ENCODE measurements at places on chromosomes 12 and 14.

- DNase-seq = no peak
Measured at GRCh38 chr12:126434412-126434985, 1369.3 kb downstream of the AACS start.

GRCh38 chr12:66359300-66359699 is 57.0 kb downstream of the HELB start:
- DNase-seq = no peak

- no peak for DNase-seq
Measured at GRCh38 chr12:80373666-80374065, 70.4 kb upstream of the PTPRQ start.

- no peak for DNase-seq
Measured at GRCh38 chr14:33810308-33810707, 140.6 kb downstream of the EGLN3 start.

DNA sequence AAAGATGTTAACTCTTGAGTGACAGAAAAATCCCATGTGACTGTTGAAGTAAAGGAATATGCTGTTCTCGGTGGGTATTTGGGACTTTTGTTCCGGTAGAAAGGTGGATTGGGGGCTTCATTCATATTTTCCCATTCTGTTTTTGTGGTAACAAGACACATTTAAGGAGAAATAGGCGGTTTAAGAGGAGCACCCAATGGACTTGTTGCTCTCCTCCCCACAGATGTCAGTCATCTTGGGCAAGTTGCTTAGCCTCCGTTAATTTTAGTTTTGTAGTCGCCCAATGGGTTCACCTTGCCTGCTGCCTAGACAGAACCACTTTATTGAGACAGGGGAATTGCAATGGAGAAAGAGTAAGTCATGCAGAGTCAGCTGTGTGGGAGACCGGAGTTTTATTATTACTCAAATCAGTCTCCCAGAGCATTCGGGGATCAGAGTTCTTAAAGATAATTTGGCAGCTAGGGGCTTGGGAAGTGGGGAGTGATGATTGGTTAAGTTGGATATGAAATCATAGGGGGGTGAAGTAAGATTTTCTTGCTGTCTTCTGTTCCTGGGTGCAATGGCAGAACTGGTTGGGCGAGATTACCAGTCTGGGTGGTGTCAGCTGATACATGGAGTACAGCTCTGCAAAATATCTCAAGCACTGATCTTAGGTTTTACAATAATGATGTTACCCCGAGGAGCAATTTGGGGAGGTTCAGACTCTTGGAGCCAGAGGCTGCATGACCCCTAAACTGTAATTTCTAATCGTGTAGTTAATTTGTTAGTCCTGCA is 50.3 kb downstream of the SLC38A1 start:
- DNase-seq = no peak

- DNase-seq = no peak
Measured at GRCh38 chr12:96368233-96368632, 32.0 kb downstream of the CDK17 start.

DNA sequence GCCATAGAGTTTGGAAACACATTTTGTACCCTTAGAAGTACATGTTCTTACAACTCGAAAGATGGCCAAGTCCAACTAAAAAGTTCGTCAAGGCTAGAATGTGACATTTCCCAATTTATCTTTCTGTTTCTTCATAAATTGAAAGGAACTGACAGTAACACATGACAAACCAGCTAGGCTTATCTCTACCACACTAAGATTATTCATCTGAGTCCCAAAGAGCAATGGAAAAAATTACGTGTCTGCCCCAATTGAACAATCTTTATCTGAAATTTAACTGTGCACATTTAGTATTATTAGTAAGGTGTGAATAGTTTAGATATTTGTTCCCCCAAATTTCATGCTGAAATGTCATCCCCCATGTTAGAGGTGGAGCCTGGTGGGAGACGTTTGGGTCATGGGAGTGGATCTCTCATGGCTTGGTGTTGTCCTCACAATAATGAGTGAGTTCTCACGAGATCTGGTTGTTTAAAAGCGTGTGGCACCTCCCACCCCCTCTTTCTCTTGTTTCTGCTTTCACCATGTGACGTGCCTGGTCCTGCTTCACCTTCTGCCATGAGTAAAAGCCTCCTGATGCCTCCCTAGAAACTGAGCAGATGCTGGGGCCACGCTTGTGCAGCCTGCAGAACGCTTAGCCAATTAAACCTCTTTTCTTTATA is 13.3 kb downstream of the CPM start:
- DNase-seq = no peak

GRCh38 chr12:27672051-27672450 is 24.2 kb upstream of the REP15 start:
- no peak for DNase-seq

DNA sequence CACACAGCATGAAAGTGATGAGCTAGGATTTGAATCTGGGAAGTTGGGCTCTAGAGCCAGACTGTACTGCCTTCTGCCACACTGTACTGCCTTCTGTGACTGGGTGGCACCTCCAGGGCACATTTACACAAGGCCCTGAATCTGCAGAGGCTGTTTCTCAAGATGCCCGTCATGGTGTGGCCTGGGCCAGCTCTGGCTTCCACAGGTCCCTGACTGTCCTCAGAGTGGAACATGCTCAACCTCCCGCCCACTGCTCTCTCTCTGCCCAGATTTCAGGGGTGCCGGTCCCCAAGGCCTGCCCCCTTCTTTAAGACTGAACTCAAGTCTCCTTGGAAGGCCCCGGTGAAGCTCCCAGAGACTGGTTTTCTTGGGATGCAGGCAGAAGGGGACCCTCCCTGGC is 50.2 kb downstream of the C14orf132 start:
- no peak for DNase-seq

GRCh38 chr14:91036741-91037469 is 23.5 kb downstream of the RPS6KA5 start:
- no peak for DNase-seq

DNA sequence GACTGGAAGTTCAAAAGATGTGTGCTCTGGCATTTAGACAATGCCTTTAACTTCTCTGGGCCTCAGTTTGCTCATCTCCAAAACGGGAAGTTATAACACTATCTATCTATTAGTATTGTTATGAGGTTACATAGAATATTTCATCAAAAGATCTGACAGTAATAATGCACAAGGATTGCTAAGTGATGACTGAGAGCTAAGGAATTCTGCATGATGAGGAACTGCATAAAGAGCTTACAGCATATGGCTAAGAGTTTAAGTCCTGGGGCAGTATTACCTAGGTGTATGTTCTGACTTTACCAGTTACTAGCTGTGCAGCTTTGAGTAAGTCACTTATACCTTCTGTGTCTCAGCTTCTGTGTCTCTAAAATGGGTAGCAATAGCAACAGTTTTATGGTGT is 160.1 kb upstream of the TMPO start:
- peak; percentile 33 for DNase-seq

DNA sequence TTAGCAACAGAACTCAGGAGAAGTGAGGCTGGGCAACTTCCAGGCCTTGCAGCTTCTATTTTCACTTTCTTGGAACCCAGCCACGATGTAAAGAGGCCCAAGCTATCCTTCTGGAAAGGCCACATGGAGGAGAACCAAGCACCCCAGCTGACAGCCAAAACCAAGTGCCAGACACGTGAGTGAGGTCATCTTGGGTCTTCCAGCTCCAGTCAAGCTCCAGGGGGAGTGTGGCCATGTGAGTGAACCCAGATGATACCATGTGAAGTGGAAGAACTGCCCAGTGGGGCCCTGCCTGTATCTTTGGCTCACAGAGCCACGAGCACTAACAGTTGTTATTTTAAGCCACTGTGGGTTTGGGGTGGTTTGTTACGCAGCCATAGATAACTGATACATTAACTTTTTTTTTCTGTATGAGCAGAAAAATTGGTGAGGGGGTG is 126.8 kb upstream of the MAP1LC3B2 start:
- no peak for DNase-seq

GRCh38 chr12:53560912-53561589 is 53.8 kb upstream of the NPFF start:
- DNase-seq = no peak

DNA sequence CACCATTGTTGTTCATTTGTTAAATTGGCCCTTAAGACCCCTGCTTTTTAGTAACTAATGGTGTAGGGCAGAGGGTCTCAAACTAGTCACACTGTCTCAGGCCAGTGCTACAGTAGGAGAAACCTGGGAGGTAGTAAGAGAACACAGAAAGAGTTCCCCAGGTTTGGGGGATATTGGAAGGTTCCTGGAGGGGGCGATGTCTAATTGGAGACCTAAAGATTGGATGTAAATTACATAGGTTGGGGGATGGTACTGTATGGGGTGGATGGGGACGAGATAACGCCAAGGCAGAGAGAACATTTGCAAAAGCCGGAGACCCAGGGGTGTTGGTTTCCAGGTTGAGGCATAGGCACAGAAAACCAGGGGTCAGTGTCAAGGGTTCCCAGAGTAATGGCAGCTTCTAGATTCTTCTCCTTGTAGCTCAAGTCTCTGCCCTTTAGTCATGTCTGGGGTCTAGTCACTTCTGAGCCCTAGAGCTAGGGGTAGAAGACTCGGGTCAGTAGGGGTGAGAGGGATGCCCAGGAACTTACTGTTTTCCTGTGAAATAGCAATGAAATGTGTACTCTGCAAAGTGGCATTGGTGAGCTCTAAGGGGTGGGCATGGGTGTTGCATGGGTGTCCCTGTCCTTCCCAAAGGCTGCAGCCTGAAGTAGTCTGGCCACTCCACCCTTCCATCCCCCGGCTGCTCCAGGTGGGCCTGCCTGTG is 21.8 kb downstream of the PLEKHG3 start:
- no peak for DNase-seq

- peak; percentile 23 for DNase-seq
Measured at GRCh38 chr14:39097159-39097558, 5.9 kb downstream of the SEC23A start.

- no peak for DNase-seq
Measured at GRCh38 chr12:10210225-10210624, 2.5 kb upstream of the GABARAPL1 start.

GRCh38 chr12:19430988-19431387 is 8.3 kb upstream of the AEBP2 start:
- no peak for DNase-seq

DNA sequence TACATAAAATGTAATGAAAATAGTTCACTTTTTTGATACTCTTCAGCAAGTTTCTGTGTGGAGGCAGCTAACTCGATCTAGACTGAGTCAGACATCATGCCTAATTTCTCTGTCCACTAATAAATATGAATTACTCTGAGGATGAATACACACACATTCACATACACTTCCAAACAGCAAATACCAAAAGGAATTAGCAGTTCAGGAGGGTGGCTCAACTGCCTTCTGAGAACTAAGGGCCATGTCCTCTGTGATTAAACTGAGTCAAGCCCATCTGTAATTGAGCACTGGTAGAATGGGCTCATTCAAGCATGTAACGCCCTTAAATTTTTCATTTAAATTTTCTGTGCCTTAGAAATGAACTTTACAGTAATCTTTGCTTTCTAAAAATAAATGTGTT is 242.5 kb downstream of the AKAP6 start:
- DNase-seq = no peak

DNA sequence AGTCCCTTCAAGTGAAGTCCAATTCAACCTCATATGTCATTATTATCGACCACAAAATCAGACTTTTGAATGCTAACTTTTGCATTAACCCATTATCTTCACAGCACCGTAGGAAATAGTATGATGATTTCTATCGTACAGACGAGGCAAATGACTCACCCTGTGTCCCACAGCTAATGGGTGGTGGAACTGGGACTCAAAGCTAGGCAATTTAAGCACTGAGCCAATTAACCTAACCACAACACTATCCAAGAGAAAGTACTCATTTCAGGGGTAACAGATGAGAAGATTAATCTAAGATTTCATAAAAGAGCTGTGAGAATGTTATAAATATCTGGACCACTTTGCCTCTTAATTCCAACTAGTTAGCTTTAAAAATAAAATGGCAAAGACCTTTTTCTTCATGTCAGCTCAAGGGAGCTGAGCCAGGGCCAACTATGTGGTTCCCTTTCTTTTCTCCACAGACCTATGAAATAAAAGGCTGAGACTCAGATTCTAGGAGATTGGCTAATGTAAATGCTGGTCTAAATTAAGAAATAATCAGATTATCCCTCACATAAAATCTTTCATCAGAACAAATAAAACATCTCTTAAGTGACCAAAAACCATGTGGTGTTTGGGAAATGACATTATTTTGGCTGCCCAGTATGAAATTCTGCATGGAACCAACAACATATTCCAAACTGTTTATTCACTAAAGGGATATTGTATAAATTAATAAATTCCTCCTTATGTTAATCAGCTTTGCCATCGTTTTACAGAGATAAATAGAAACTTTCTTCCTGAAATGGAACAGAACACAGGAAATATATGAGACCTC is 4.9 kb downstream of the PTGER2 start:
- no peak for DNase-seq

- no peak for DNase-seq
Measured at GRCh38 chr12:51832354-51833107, 16.0 kb downstream of the FIGNL2 start.

DNA sequence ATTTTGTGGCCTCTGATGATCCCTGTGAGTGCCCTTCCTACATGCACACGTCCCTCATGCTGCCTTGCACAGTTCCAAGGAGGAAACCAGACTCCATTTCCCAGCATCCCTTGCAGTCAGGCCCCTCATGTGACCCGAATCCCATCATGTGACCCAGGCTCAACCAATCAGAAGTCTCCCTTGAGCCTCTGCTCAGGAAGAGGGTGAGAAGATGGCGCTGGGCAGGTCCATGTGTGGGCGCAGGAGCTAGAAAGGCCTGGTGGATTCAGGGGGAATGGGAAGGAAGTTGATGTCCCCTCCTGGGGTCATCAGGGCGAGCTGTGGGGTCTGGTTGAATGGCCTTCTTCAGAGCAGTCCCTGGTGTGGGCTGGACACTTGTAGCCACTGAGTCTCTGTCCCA is 240.5 kb downstream of the ADGRD1 start:
- DNase-seq = no peak

DNA sequence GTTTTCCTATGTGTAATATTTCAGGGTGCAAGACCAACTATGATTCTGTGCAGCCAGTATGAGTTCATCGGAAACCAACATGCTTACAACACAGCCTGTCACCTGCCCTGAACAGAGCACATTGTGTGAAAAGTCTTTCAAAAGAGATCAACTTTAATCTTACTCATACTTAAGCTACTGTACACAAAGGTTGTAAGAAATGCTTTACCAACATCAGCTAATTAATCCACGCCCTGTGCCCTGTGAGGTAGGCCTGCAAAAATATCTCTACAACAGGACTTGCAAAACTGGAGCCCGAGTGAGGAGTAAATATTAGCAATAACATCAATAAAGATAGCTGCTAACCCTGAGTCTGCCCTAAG is 15.1 kb downstream of the APPL2 start:
- DNase-seq = no peak

GRCh38 chr14:86897704-86898513 is 1095.1 kb downstream of the GALC start:
- DNase-seq = no peak

DNA sequence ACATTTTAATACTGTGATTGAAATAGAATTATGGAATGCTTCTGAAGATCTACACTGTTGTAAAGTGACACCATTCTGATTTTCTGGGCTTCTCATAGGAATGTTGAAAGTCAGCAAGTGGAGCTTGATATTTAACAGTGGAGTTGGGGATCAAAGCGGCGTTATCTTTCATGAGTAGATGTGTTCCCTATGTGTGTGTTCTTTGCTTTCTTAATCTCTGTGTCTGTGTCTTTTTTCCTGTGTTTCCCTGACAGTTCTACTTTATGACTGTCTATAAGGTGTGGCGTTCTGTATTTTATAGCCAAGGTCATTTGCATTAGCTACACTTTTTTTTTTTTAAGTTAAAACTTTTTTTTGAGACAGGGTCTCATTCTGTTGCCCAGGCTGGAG is 24.7 kb downstream of the SYNE2 start:
- no peak for DNase-seq

- DNase-seq = peak; percentile 97
Measured at GRCh38 chr14:61269321-61270083, 11.6 kb downstream of the TMEM30B start.
